NK-92 treated with Interleukin-12 subunit alpha and Interleukin-12 subunit beta, amount 100 ng/mL, for 24 hours (cell line): ENCODE measurements at places on chromosomes 3 and 15.

DNA sequence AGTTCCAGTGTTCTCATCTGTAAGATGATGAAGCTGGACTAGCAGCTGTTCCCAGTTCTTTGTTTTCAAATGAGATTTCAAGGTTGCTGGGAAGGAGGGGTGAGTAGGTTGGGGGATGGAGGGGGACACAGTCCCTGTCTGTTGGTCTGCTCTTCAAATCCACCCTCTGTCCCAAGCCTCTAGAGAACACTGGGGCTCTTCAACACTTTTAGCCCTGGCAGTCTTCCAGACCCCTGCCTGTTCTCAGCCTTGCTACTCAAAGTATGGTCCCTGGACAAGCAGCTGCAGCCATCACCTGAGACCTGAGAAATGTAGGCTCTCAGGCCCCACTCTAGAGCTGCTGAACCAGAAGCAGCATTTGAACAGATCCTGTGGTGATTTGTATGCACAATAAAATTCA is 41.3 kb downstream of the NEK11 start:
- DNase-seq = no peak

DNA sequence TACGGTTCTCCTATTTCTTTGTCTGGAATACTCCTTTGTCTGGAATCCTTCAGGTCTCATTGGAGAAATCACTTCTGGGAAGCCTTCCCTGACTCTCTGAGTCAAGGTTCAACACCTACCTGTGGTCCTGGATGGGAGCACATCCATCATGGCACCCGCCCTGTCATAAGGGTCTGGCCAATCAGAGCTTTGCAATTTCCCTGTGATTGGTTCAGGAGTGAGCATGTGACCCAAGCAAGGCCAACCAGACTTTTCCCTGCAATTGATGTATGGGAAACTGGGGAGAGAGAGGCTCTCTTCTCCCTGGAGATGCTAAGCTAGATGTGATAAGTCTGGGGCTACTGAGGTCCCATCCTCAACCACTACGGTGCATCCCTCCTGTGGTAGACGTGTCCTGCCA is 8.1 kb downstream of the FAM3D start:
- DNase-seq = no peak

DNA sequence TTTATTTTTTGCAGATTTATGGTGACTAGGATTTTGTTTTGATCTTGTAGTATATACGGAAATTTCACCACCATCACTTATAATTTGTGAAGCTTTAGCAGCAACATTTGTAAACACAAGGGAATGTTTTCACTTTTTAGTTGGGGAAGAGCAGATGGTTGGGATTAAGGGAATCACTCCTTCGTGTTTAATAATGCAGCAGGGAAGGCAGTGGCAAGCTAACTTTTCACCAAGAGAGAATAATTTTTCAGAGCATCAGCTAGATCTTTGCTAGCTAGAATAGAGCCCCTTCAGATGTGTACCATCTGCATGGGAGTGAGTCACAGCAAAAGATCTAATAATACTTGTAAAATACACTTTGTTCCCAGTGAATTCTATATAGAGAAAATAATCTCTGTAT is 632.7 kb downstream of the CADM2 start:
- no peak for DNase-seq

- no peak for DNase-seq
Measured at GRCh38 chr3:196117809-196118208, 35.9 kb upstream of the TFRC start.

GRCh38 chr3:76872999-76873398 is 166.9 kb upstream of the ROBO2 start:
- DNase-seq = no peak

- DNase-seq = peak; percentile 82
Measured at GRCh38 chr3:186931532-186932280, 1.4 kb downstream of the ST6GAL1 start.

- DNase-seq = no peak
Measured at GRCh38 chr15:45314960-45315359, 62.9 kb downstream of the SLC28A2 start.

DNA sequence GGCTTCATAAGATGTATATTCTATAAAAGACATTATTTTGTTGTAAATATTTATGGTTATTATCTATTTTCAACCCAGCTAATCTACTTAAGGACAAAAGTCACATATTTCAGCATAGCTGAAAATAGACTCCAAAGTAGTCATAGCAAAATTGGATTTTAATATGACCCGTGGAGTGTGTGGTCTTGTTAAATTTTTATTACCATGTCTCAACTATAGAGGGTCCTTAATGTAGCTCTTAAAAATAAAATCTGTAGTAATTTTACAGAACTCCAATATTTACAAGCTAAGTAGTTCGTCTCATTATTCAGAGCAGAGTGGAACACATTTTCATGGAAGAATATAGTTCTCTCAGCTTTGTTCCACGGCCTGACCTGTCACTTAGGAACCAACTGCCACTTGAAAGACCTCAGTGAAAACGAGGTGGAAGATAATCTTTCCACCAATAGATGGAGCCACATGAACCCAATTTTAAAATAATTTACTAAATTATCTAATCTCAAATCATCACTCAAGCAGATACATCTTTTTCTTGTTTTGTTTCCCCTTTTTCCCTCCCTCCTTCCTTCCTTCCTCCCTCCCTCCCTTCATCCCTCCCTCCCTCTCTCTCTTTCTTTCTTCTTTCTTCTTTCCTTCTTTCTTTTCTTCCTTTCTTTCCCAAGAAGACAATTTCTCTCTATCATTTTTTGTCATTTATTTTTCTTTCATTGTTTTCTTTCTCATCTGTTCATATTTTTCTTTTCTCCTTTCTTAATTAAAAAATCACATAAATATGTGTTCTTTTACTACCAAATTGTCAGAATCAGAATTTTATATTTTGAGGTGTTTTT is 97.2 kb downstream of the CLDN1 start:
- no peak for DNase-seq

DNA sequence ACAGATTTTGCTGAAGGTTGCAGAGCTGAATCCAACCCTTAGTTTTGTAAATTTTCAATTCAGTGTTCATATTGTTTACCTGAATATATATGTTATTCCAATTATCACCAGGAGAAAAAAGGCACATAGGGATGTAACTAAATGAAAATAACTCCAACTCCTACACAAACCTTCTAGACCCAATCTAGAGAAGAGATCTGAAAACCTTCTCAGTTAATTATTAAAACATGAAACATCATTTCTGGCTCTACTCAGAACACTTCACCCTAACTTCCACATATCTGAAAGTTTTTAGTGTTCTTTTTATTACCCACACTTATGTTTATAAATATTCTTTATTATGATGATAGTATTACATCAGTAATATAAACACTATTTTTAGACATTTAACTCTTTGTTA is 76.6 kb downstream of the LRRFIP2 start:
- no peak for DNase-seq

- DNase-seq = no peak
Measured at GRCh38 chr3:124773351-124774326, 43.4 kb downstream of the UMPS start.

DNA sequence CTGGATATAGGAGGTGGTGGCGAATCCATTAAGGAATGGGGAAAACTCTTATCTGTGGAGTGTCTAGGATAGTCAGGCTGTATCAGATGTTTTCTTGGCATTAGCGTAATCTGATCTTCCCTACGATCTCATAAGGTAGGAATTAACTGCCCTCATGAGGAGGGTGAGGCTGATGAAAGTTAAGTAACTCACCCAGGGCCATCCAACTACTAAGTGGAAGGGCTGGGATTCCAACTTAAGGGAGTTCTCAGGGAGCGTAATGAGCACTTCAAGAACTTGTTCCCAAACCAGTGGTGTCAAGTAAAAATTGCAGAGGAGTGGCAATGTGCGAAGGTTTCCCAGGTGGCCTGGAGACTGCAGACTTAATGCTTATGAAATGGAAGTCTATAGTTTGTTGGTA is 55.9 kb upstream of the OSBPL11 start:
- no peak for DNase-seq

- DNase-seq = no peak
Measured at GRCh38 chr15:66647358-66647757, 54.7 kb upstream of the SMAD6 start.

GRCh38 chr3:116033516-116033915 is 410.2 kb downstream of the GAP43 start:
- DNase-seq = no peak

DNA sequence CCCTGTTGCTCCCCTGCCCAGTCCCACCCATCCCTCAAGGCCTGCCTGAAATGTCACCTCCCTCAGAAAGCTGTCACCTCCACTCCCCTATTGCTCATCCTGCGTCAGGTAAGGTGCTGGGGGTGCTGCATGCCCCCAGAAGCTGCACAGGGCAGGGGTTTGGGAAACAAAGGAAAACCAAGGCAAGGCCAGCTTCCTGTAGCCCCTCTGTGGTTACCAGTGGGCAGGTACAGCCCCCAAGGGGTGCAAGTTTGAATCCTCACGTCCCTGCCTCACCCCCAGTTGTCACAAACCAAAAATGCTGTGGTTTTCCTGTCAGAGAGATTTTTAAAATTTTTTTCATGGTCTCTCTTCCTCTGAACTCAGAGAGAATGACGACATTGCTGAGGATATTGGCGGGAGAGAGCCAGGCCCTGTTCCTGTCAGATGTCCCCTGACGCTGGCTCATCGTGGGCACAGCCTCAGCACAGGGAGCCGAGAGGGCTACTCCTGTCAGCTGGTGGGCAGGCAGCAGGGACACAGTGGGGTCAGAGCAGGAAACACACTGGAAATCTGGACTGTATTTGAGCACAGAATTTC is 27.0 kb downstream of the PSTPIP1 start:
- DNase-seq = peak; percentile 61

DNA sequence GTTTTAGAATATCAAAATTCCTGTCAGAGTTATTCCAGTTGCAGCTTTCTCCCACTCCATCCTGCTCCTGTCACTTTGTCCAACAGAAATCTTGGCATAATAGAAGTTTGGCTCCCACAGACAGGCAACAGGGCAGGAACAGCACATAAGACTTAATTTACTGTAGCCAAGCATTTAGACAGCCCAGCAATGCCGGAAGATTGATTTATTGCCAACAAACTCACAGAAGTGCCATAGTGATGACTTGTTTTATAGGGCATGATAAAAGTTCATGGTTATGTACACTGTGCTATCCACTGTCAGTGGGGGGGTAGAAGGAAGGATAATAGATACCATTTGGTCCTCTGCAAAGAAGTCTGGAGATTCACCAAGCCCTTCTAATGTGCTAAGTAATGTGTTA is 98.3 kb upstream of the CBLB start:
- no peak for DNase-seq

- DNase-seq = no peak
Measured at GRCh38 chr3:152236716-152237115, 32.0 kb upstream of the MBNL1 start.

DNA sequence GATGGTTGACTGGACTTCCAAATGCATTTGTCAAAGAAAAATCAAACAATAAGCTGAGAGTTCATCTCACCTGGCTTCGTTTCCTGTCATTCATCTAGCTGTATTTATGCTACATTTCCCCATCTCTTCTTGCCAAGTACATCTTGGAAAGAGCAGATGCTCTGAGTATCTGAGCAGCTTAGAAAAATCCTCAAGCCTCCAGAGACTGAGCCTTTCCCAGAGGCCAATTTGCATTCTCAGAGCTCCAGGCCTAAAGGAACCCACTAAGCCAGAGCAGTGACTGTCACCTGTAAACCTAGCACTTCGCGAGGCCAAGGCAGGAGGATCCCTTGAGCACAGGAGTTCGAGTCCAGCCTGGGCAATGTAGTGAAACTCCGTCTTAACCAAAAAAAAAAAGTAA is 100.5 kb downstream of the XXYLT1 start:
- DNase-seq = no peak

GRCh38 chr3:16224325-16224724 is 40.4 kb downstream of the DPH3 start:
- no peak for DNase-seq

DNA sequence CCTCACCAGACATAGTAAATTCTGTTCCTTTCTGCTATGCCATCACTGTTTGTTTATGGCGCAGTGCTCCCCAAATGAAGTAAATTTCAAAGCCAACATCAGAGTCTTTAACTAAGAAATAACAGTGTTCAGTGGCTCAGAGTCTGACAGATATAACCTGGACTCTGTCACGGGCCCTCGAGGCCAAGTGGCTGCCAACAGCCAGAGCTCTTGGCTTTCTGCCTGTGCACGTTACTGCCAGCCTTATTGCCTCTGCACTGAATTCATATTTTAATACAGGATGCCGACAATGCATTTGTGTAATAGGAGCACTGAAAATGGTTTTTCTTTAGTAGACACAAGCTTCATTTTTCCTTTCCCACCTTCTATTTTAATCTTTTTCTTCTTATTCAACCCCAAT is 219.9 kb downstream of the NLGN1 start:
- DNase-seq = no peak

DNA sequence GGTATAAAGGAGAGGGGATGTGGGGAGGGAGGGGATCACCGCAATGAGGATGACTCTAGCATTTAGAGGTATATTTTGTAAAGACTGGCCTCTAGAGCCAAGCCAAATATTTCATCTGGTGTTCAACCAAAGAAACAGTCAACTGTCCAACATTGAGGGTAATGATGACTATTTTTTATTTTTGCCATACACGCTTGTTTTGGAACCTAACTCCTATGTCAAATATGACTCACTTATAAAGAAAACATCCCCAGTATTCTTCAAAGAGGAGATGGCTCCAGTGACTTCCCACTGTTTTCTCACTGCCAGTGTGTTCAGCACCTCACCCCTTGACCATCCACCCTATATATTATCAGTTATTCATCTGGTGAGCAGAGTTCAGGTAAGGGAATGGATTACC is 77.3 kb downstream of the WNT5A start:
- no peak for DNase-seq

DNA sequence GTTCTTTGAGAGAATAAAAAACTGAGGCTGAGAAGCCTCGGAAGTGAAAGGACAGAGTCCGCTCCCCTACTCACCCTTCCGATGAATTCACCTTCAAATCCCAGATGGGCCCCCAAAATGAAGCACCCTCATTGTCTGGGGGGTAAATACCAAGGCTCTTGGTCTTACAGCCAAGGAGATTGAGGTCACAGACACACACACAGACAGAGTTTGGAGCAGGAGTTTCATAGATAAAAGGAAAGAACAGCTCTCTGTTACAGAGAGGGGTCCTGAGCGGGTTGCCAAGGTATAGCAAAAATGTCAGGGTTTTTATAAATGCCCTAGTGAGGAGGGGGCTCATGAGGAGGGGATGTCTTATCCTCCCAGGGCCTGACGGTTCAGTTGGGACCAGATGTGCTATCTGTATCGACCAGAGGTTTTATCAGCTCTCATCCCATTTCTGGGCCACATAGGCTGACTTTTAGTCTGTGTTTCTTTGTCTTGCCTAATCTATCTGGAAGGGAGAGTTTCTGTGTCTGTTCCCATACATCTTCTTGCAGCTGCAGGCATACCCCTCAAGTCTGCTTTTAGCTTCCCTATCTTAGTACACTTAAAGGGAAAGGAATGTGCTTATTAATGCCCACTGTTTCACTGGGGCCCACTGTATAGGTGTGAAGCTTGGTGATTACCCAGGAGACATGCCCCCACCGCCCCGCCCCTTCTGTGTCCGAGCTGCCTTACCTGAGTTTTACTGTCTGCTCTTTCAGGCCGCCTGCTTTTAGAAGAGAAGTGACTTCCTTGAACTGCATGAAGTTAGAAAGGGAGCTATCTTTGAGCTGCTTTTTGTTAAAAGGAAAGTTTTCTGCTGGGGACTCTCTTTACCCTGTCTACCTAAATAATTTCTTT is 66.8 kb upstream of the ATP11B start:
- DNase-seq = no peak
